Activated naive CD4-positive, alpha-beta T cell treated with anti-CD3 and anti-CD28 coated beads, Interleukin-2, amount 50 U/mL, for 16 hours (primary cell): ENCODE measurements at places on chromosomes 12 and 14.
A peak's percentile ranks its signal among the peaks of the same experiment; 100 is the strongest.

GRCh38 chr12:38149395-38150073, 167.0 kb upstream of the ALG10B start:
- DNase-seq, result no peak

- no peak for DNase-seq
These were observed 9.5 kb upstream of the PRKD1 start for GRCh38 chr14:29937116-29937515.

- DNase-seq, result no peak
These were observed 786 bp upstream of the TSFM start for GRCh38 chr12:57781801-57782200.

DNA sequence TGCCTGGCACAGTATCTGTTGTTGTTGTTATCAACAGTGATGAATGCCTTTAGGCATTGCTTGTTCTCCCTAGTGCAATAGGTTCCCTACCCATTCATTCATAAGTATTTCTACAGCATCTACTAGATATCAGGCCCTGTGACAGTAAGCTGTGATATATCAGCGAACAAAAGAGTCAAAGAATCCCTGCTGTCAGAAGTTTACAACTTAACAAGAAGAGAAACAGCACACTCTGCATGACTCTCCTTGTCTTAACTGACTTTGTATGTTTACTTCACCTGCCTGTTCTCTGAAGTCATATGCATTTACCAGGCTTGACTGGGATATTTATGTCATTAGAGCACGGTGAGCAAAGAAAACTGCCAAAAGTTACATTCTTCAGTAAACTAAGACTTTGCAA, 452.2 kb upstream of the RPL10L start:
- no peak for DNase-seq

DNA sequence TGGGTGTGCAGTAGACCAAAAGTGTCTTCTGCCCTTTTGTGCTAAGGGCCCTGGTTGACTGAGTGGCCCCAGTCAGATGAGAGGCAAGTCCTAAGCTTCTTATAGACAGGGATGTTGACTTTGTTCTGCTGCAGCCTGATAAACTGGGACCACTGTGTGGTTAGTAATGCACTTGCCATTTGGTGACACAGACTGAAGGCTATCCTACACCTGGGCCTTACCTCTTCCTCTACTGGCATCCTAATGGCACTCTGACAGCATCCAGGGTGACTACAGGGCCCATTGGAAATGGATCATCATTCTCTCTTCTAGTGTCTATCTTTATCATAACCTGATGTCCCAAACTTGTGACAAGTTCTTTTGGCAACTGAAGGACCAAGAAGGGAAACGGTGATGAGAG, 3.3 kb downstream of the SDR39U1 start:
- no peak for DNase-seq

- DNase-seq, result no peak
These were observed 69.5 kb downstream of the SLC15A4 start for GRCh38 chr12:128754275-128754674.

DNA sequence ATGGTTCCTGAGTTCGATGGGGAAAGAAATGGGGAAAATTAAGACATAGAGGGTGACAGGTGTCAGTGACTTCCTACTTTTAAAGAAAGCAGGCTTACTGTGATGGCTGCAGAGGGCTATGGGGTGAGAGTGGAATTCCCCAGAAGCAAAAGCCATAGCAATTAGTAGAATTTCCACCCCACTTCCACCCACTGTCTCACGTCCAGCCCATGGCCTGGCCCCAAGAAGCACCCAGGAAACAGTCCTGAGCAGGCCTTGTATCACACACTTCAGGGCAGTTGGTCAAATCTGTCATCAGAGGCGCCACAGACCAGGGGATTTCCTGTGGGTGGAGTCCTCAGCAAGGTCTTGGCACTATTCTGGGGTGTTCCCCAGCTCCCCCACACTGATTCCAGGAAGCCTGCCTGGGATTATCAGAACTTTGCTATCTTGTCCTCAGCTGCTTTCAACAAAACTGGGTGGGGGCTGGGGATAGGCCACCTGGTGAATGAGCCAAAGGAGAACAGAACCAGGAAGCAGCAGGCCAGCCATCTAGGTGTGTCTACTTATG, 120.1 kb upstream of the CCND2 start:
- peak; percentile 34 for DNase-seq

DNA sequence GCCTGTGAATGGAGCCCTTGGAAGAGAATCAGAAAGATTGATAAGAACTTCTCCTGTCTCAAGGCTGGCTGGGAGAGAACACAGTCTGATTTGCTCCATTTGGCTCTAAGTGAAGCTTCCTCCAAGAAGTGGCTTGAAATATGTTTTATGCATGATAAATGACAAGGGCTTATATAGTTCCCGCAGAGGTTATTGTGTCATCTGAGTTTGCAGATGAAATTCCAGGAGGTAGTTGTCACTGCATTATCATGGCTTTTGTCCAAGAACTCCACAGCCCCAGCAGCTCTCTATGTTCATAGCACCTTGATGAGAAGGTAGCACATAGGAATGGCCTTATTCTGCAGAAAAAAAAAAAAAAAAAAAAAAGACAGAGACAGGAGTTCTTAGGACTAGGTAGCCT, 108.5 kb downstream of the DACT1 start:
- DNase-seq, result no peak

- DNase-seq, result no peak
These were observed 199.9 kb upstream of the FOXN3 start for GRCh38 chr14:89616852-89617341.

GRCh38 chr12:62211510-62211909, 48.7 kb upstream of the USP15 start:
- no peak for DNase-seq

GRCh38 chr14:95663226-95663797, 22.9 kb upstream of the TCL1B start:
- DNase-seq, result no peak

DNA sequence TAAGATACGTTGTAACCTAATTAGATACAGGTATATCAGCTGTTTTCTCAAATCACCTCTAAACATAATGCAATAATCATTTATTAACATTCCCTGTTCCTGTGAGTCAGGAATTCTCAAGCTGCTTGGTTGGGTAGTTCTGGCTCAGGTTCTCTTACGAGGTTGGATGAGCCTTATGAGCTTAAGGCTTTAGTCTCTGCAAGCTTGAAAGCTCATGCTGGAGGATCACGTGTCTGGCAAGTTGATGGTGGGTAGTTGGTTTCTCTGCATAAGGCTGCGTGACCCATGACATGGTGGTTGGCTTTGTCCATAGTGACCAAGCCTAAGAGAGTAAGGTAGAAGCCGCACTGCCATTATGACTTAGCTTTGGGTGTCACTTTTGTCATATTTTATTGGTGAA, 62.0 kb downstream of the PLEKHA5 start:
- DNase-seq, result no peak
